ENCODE measurements at places on chromosomes 2 and 18.
A peak's percentile ranks its signal among the peaks of the same experiment; 100 is the strongest.

DNA sequence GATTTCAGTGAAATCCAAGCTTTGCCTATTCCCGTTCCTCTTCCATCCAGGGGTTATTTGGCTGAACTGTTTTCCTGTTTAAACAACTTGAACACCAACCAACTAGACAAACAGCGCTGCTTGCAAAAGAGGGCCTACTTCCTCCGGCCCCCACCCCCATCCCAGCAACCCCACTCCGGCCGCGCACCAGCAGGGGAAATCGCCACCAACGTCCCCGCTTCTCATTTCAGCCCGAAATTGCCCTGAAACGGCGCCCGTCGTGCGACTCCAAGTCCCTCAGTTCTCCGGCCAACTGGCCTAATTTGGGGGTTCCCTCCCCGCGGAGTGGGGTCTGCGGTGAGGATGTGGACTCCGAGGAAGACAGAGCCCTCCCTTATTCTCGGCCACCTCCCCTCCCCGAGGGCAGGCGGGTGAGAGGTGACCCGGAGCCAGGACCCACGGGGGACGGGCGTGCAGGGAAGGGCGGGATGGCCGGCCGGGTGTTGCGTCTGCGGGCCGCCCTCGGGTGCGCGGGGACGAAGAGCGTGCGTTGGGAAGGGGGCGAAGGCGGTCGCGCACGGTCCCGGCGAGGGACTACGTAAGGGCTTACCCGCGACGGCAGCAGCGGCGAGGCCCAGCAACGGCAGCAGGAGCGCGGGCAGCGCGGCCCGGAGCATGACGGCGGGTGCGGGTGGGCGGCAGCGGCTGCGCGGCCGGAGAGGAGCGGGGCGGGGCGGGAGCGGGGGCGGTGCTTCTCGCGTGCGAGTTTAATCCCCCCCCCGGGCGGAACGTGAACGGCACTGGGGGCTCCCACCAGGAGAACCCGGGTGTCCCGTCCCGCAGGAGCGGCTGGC, at the start of gene CD302:
Gene CD302 (minus strand): TSS at position 666 of the 833 bp plus-strand sequence. CDS start 10 bp downstream, at position 656.
- peak within 1 kb of the TSS; percentile 85 for H3K27ac ChIP-seq
- H3K36me3 ChIP-seq, result no peaks in the 10 kb centered on the region
- peak; percentile 86 for DNase-seq
- H3K4me1 ChIP-seq, result peaks cover 32% of the 10 kb centered on the region
- no peaks in the 10 kb centered on the region for H3K27me3 ChIP-seq

DNA sequence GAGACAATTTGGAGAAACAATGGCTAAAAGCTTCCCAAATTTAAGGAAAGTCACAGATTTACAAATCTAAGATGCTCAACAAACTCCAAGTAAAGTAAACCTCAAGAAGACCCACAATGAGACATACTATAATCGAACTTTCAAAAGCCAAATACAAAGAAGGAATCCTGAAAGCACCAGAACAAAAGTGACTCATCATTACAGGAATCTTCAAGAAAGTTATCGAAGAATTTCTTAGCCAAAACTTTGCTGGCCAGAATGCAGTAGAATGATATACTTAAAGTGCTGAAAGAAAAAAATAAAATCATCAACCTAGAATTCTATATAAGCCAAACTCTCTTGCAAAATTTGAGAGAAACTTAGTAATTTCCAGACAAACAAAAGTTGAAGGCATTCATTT, 106.5 kb upstream of the TMEM200C start:
- H3K27ac ChIP-seq, result no peak overlapping the region
- H3K36me3 ChIP-seq, result no peaks in the 10 kb centered on the region
- no peaks in the 10 kb centered on the region for H3K27me3 ChIP-seq
- DNase-seq, result no peak
- no peaks in the 10 kb centered on the region for H3K4me1 ChIP-seq

- no peaks in the 10 kb centered on the region for H3K27me3 ChIP-seq
- H3K4me3 ChIP-seq, result no peak overlapping the region
- no peak overlapping the region for H3K27ac ChIP-seq
These were observed 55.1 kb downstream of the CRIM1 start for GRCh38 chr2:36410681-36411080.

DNA sequence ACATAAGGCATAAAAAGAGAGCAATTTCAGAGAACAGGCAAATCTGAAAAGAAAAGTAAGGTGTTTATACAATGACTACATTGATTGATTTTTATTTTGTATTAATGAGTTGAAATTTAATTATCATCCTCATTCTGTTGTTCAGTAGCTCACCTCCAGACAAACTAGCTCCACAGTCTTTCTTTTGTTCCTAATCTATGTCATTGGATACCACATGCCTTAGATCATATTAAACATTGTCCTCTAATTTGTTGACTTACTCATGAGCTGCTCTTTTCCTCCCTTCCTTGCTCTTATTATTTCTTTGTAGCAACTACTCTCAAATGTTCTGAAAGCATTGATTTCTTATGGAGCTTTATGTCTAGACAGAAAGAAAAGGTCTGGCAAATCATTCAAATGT, 185.5 kb upstream of the ZSWIM2 start:
- H3K4me3 ChIP-seq, result no peak overlapping the region
- H3K36me3 ChIP-seq, result no peaks in the 10 kb centered on the region
- no peaks in the 10 kb centered on the region for H3K4me1 ChIP-seq
- H3K27me3 ChIP-seq, result no peaks in the 10 kb centered on the region

DNA sequence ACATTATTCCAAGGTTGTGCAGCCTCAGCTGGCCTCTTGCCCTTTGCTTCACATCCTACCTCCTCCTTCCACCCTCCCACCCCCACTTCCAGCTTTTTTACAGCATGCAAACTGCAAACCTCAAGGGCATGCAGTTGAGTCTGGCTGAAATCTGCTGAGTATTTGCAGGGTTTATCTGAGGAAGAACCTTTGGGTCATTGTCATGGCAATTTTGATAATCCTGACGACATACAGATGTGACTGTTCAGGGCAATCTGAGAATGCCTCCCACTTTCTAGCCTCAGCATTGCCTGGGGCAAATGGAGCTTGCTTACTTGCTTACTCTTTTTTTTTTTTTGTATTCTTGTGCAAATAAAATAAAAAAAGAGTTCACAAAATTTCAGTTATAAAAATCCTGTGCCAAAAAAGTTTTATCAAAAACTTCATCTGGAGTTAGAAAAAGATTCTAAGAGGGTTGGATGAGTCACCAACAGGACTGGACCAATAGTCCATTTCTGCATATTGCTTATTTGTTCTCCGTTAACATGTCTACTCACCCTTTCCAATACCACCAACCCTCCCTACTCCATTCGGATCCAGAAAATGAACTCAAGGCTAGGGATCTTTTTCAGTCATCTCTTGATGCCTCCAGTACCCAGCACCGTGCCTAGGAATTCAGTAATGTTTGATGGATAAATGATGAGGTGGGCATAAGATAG, 23.6 kb upstream of the LHCGR start:
- H3K27ac ChIP-seq, result no peak overlapping the region
- no peak for DNase-seq

- H3K36me3 ChIP-seq, result no peaks in the 10 kb centered on the region
- H3K27ac ChIP-seq, result no peak overlapping the region
- peaks cover 2% of the 10 kb centered on the region for H3K4me1 ChIP-seq
- DNase-seq, result no peak
These were observed 107.7 kb upstream of the ATP8B1 start for GRCh38 chr18:57910817-57911216.

GRCh38 chr2:3413697-3414096, 34.2 kb downstream of the TRAPPC12 start:
- H3K36me3 ChIP-seq, result peaks cover 28% of the 10 kb centered on the region
- H3K27ac ChIP-seq, result no peak overlapping the region
- no peaks in the 10 kb centered on the region for H3K4me1 ChIP-seq
- H3K27me3 ChIP-seq, result no peaks in the 10 kb centered on the region

DNA sequence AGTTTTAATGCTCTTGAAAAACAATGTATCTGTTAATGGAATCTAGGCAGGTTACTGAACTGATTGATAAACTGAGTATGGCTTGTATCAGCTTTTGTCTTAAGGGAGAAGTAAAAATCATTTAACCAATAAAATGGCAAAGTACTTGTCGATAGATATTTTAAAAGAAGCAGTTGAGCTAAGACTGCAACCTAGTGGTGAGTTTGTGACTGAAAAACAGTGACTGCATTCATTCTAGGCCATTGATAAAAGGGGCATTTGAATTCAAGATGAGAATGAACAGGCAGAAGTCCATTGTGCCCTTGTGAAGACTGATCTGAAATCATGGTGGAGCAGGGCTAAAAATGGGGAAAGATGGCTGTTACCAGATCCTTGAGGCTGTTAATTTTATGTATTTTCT, 59.4 kb upstream of the MSTN start:
- no peak for DNase-seq
- H3K27ac ChIP-seq, result no peak overlapping the region
- H3K4me1 ChIP-seq, result no peaks in the 10 kb centered on the region
- no peaks in the 10 kb centered on the region for H3K27me3 ChIP-seq

- no peaks in the 10 kb centered on the region for H3K36me3 ChIP-seq
- H3K27me3 ChIP-seq, result no peaks in the 10 kb centered on the region
- no peak for DNase-seq
- no peaks in the 10 kb centered on the region for H3K4me1 ChIP-seq
- no peak overlapping the region for H3K4me3 ChIP-seq
These were observed 921.9 kb upstream of the CELF4 start for GRCh38 chr18:38487521-38487920.
